ENCODE measurements at places on chromosomes 5 and 9. TPM values are rescaled to one million over a fixed set of nuclear protein-coding genes. Genes with fewer than 3 reads are reported as not detected.

DNA sequence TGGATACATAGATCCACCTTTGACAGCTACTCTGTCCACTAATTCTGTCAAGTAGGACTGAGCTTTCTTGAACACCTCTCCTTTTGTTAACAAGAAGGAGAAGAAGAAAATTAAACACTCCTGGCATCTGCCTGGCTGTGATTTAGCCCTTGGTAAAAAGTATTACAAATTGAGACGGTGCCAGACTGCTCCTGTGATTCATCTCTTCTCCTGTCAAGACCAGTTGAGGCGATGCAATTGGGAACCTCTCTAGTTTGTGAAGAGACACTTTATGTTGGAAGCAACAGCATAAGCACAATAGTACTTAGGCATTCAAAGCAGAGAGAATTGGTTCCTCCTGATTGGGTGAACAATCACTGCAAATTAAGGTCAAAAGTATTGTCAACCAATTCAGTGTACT is 72.7 kb downstream of the GHR start:
- no peak for DNase-seq

DNA sequence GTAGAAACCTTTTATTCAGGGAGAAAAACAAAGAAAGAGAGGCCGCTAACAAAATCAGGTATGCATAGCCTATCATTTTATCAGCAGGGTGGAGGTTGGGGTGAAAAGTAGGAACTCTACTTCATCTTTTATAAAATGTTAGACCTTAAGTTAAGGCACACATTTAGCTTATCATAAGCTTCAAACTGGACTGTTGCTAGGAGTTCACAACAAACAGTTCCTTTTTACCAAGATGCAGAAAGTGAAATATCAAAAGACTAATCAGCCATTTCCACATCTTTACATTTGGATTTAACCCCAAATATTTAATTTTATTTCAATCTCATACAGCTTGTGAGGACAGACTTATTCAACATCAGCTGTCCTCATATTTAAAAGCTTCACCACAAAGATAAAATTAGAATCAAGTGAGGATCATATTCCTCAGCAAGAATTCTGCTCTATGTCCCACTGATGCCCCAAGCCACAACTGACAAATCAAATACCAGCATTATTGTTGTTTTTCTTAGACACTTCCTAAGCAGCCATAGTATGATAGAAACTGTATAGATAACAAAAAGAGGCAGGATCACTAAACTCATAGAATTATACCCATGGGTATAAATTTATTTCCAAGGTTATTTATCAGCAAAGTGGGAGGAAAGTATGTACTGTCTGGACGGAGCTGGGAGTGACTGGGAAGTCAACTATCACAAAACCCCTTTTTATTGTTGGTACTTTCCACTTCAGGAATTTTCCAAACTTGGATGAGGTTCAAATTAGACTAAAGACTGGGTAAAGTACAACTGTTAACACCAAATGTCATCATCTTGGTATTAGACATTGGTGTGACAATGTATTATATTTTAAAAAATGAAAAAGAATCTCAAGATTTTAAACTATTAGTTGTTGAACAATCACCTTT is 29.9 kb upstream of the MYOT start:
- no peak for DNase-seq

GRCh38 chr9:104941597-104941996 is 13.6 kb upstream of the ABCA1 start:
- no peak for DNase-seq

SUSD1 gene
- total RNA-seq: 43.8 TPM

CYFIP2 gene
- 28.6 TPM for total RNA-seq

DNA sequence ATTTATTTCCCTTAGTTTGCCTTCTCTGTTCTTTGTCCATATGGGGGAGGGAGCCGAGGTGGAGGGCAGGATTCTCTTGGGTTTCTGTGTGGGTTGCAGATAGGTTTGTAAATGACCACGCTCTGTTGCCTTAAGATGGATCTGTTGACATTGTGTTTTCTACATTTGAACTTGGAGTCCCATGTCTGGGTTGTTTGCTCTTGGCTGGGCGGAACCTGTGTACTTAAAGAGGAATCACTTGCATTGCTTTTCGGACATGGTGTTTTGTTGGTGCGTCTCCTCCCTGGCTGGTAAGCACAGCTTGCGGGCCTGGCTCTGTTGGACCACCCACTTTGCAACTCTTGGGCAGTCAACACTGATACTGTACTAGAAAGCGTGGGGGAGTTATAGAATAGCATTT is 45.9 kb downstream of the EHMT1 start:
- DNase-seq: peak; percentile 30

LAMC3 gene
- total RNA-seq: 0.58 TPM

LCN15 gene
- total RNA-seq: 17.2 TPM

AQP7 gene
- total RNA-seq: 25.2 TPM

FBP1 gene
- 52.4 TPM for total RNA-seq

DNA sequence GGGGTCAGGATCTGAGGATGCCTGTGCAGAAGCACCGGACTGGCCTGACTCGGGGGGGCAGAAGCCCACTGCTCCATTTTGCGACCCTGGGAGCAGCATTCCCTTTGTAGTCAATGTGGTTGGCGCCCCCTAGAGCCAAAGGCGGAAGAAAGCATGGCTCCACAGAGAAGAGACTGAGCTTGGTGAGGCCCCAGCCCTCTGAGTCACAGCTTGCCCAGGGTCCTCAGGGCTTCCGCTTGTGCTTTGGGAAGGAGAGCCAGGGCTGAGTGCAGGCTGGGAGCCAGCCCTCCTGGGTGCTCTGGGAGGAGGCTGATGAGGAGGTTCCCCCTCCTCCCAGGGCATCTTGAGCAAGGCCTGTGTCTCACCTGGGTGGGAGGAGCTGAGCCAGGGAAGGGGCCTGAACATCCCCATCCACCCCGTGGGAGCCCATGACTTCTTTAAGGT is 5.5 kb upstream of the AQP3 start:
- peak; percentile 56 for DNase-seq

DNA sequence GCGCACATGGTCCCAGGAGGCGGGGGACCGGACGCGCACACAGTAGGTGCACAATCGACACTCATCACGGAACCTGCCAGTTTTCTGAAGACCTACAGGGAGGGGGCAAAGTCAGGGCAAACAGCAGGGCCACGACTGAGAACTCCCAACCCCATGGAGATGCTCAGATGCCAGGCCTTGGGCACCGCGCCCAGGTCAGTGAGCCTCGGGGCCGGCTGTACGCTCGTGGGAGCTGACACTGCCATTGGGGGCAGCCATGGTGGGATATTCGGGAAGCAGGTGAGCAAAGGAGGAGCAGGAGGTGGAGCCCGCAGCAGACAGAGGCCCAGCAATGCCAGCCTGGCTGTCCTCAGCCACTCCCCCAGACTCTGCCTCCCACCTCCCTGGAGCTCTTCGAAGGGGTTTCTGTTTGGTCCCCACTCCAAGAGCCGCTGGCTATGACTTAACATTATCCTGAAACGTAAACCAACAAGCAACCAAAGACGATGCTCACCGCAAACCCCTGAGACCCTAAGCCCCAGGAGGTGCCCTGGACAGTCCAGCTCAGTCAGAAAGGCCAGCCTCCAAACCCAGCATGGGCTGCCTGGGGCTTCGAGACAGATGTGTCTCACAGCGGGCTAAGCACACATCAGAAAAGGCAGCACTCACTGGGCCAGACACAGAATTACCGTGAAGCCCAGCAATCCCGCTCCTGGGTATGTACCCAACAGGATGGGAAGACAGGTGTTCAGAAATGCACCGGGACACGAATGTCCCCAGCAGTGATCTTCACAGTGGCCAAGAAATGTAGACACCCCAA is 78.4 kb downstream of the VAV2 start:
- no peak for DNase-seq

GRCh38 chr5:178187014-178187413 is at the start of gene GMCL2:
Gene GMCL2 (minus strand): TSS chr5:178187371. CDS start chr5:178187299, 72 bp downstream.
- no peak for DNase-seq

GRCh38 chr5:86896916-86897315 is 279.2 kb downstream of the COX7C start:
- DNase-seq: no peak

DNA sequence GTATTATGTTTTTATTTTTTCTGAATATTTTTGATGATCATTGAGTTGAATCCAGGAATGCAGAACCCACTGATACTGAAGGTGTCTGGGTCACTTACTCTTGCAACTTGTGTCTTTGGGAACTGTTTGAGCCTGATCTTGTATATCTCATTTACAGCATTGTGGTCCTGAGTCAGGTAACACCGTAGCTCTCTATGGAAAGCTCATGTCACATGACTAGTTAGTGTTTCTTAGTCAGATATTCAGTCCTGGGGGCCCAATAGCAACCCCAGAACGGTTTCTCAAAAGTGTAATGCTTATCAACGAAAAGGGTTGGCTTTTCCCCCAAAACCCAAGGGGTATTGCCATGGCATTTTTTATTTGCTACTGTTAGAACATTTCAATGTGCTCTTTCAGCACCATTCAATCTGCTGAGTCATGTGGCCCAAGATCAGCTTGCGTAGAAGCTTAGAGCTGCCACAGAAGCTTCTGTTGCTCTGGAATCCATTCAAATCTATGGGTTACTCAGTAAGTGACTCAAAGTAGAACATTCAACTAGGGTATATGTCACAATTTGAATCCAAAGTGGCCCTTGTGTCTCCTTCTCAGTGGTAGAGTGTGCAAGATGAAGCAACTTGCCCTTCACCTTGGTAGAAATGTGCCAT is 12.1 kb upstream of the PTAR1 start:
- DNase-seq: no peak
